Fibroblast of skin of scalp (primary cell): ENCODE measurements at places on chromosomes 2 and 18.

DNA sequence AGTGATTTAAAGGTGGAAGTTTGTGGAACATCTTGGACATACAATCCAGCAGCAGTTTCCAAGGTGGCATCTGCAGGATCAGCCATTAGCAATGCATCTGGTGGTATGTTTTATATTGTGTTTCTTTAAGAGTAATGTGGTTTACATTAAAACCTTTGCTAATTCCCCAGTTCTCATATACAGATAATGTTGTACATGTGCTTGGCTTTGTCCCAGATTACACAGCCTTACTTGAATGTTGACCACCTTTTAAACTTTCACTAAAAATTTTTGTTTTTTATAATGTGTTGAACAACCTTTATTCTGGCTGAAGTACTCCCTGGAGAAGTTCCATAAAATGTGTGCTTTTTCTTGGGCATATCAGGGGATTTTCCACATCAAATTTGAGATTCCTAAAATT lies 57.5 kb downstream of the MIB1 start:
- no peak for DNase-seq

DNA sequence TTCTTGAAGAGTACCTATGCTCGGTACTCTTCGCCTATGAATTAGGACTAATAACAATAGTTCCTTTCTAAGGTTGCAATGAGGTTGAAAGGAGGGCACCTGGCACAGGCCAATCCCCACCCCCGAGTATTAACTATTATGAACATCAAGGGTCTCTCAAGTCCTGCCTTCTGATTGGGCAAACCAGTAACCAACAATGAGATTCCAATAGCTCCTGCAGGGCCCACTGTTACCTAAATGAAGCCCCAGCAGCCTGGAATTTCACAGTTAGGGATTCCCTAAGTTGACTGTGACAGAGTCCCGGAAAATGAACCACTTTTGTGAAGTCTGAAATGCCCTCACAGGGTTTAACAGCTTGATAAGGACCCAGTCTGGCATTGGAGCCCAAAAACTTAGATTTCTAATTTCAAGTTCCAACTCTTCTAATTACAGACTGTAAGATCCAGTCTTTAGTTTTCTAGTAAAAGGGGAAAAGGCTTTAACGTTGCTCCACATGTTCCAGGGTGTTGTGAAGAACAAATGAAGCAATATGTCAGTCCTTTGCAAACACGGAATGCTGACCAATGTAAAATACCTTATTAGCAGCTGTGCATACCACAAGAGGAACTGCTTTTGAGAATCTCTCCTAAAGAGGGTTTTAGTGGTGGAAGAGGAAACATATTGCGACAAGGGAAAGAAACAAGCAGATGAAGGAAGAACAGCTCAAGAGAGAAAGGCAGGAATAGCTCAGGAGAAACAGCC lies 277.7 kb upstream of the MAP2 start:
- no peak for DNase-seq

- no peak for DNase-seq
Observed at GRCh38 chr2:15521641-15522181, 39.4 kb downstream of the NBAS start.

DNA sequence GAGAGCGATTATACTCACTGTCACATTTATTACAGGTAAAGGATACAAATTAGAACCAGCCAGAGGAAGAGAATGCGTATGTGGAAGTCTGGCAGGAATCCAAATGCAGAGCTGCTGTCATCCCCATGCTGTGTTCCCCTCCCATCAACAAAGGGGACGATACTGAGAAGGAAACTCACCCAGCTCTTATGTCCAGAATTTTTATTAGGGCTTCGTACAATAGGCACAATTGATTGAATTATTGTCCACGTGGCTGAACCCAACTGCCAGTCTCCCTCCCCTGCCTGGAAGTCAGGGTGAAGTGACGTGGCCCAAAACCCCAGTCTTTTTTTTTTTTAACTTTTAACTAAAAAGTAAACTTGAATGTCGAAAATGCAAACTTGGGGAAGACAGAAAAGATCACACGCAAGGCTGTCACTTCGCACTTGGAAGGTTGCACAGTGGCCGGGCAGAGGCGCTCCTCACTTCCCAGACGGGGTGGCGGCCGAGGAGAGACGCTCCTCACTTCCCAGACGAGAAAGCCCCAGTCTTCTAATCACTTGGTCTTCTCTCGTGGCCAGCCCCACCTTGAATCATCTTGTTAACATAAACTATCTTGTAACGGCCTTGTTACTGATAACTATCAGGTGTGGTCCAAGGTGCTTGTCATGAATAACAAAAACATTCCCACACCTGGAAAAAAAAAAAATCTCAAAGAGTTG lies 40.0 kb upstream of the ITSN2 start:
- DNase-seq, result no peak

DNA sequence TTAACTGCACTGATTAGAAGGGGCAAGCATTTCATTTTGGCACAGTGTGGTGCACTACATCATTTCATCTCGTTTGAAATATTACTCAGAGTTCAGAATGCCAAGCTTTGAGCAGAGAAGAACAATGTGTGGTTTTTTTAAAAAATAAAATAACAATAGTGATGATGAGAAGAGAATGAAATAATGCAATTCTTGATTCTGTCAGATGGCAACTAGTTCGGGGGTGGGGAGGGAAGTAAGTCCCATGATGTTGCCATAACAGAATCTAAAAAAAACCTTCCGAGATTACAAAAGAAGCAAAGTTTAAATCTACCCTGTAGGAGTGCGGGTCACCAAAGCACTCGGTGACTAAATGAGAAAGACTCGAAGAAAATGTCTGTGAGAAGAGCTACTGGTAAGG lies 490.4 kb downstream of the NR4A2 start:
- no peak for DNase-seq

DNA sequence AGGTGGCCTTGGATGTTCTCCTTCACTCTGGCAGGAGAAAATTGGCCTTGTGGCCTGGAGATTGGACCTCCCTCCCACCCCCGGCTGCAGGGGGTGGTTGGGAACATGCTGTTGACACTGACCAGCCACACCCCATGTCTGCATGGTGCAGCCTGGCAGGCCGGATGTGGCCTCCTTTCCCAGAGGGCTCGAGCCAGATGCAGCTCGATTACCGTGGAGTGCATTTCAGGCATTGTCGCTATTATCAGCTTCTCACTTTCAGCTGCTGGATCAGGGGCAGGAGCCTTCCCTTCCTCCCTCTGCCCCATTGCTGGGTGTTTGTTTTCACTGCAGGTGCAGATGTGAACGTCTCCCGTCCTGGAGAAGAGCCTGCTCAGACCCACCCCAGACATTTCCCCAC lies 211.0 kb upstream of the SIX2 start:
- DNase-seq, result no peak

GRCh38 chr2:214651451-214651850 lies 158.0 kb downstream of the BARD1 start:
- DNase-seq, result peak; percentile 22

DNA sequence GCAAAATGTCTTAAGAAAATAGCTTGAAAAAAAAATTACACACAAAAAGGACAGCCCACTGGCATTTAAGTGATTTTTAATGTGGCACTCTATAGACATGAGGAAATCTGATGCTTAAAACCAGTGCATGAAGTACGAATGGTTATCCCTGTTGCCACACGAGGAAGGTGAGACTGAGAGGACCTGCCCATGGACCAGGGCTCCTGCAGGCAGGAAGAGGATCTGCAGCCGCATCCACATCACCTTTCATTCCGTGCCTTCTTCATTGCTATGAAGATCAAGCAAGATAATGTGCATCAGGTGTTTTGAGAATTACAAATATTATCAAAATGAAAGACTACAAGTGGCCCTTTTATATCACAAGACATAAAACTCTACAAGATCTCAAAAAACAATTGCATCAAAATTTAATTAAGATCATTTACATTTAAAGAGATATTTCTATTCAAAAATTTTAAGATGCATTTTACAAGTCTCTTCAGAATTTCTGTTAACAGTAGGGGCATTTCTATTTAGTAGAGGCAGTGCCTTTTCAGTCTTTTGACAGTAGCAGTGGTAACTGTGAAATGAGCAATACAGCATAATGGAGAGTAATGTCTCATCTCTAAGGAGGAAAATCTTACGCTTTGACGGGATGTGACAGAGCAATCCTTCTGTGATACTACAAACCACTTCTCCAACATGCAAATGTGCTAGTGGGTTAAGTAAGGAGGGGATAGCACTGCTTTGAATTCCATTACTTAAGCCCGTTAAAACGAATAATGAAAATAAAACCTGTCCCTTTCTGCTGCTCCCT lies 83.4 kb downstream of the SLC5A7 start:
- DNase-seq, result no peak

GRCh38 chr2:168254158-168254935 lies 7.0 kb upstream of the STK39 start:
- peak; percentile 80 for DNase-seq

GRCh38 chr2:156021146-156022040 lies 311.1 kb downstream of the NR4A2 start:
- no peak for DNase-seq

DNA sequence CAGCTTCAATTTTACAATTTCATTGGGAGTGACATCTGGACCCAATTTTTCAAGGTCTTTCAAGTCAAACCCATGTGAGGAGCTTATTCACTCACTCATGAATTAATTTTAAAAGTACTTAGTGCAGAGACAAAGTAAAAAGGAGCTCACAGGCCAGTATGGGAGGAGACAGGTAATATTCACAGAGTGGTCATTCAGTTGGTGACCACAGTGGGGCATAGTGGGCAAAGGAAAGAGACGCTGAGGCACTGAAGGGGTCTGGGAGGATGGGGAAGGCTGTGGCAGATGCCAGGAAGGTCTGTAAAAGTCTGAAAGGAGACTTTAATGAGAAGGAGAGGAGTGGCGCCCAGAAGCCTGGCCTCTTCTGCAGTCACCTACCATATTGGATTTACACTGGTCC lies 76.0 kb downstream of the CD8B2 start:
- DNase-seq, result no peak

- no peak for DNase-seq
Observed at GRCh38 chr2:219018286-219018685, 23.0 kb downstream of the CFAP65 start.

GRCh38 chr2:162712598-162712997 lies 126.0 kb downstream of the KCNH7 start:
- no peak for DNase-seq

GRCh38 chr2:236545814-236546480 lies 23.7 kb upstream of the ACKR3 start:
- no peak for DNase-seq

GRCh38 chr2:160408173-160408958 lies 85.2 kb downstream of the RBMS1 start:
- DNase-seq, result no peak

DNA sequence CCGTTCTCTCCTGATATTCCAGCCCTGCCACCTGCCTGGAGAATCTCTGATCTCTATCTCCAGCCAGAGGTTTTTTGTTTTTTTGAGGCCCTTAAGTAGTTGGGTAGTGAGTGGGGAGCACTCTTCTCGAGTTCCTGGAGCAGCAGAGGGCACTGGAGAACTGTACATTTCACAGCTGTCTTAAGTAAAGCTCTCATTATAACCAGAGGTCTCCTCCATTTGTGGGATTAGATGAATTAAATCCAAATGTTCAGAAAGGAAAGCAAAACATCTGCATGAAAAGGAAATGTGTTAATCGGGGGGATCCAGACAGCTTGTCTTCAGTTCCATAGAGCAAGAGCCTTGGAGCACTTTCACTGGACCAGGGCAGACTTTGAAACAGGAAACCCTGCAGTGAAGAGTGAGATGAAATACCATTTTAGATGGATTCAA lies 32.8 kb downstream of the AOX1 start:
- DNase-seq, result peak; percentile 87

GRCh38 chr2:140416577-140416976 lies 1636.4 kb upstream of the NXPH2 start:
- no peak for DNase-seq

- no peak for DNase-seq
Observed at GRCh38 chr2:223625652-223626051, 23.5 kb upstream of the SCG2 start.

GRCh38 chr2:69740502-69740951 lies 1.4 kb upstream of the ANXA4 start:
- DNase-seq, result no peak

GRCh38 chr2:21301871-21302455 lies 178.2 kb downstream of the TDRD15 start:
- DNase-seq, result no peak

- no peak for DNase-seq
Observed at GRCh38 chr18:36600548-36600947, 228.3 kb downstream of the TPGS2 start.

- no peak for DNase-seq
Observed at GRCh38 chr2:24087032-24087431, 2.4 kb upstream of the TP53I3 start.

GRCh38 chr2:25808006-25808383 lies 70.3 kb downstream of the ASXL2 start:
- DNase-seq, result peak; percentile 65

- DNase-seq, result no peak
Observed at GRCh38 chr2:139059617-139060016, 279.4 kb upstream of the NXPH2 start.

DNA sequence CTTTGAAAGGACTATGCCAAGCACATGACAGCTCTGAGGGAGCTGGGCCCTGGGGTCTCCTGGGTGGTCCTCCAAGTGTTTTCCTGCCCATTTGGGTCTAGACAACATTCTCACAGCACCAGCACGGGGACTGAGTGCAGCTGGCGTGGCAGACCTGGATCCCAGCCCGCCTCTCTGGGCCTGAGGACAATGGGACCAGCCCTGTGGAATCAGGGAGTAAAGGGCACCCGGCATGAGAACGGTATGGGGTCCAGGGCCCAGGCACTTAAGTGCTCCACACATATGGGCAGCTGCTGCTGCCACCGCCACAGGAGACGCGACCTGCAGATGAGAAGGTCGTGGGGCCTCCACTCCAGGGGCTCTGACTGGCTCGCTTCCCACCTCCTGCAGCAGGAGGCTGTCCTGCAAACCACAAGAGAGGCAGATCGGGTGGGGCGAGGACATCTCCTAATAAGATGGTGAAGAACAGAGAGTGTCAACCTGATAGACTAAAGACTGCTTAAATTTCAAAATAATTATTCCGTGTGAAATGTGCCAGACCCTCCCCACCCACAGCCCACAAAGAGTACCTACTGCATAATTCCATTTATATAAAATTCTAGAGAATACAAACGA lies 46.3 kb downstream of the FAM178B start:
- no peak for DNase-seq

DNA sequence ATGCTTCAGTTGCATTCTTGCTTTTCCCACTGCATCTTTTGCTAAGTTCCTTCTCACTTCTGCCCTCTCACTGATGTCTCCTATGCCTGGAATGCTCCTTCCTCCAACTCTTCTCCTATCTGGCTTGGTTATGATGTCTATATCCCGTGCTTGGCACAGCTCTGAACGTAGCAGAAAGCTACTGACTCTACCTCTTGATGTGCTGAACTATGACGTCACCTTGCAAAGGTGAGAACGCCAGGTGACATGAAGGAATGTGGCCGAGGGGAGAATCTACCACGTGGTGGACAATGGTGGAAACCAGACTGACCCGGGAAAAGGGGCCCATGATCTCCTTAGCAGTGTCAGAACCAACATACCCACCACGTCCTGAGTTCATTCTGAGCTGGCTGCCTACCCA lies 209.7 kb downstream of the SH3BP4 start:
- no peak for DNase-seq
